ENCODE measurements at places on chromosomes 2 and 18.

DNA sequence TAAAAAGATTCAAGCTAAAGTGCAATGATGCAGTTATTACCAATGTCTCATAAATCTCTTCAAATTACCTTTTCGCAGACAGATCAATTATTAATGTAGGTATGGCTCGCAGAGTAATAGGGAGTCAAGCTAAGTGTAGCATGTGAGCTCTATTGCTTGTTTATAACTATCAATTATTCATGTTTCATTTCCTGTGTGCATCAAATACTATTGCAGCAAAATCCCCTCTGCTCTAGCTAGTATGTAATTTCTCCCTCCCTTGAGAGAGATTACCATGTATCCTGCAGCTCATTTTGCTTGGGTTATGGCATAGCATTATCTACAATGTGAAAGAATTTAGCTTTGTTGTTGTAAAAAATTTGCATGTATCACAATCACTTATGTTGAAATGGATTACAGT lies 65.6 kb upstream of the SCN1A start:
- DNase-seq: no peak

GRCh38 chr18:52344881-52345280 lies 4.9 kb downstream of the DCC start:
- no peak for DNase-seq

DNA sequence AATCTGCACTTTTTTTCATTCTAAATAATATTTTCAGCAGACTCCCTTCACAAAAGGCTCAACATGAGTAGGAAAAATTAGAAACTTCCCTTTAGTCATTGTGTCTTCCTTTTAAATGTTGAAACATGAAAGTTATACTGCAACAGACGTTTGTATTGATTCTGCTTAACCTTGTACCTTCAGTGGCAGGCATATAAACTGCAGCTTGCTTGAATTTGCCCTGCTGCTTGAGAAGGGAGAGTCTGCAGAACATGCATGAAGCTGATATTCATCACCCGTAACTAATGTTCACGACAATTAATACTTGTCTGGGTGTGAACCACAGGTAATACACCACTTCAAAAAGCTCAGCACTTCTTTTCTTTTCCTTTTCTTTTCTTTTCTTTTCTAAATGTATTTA lies 294.7 kb upstream of the LRP1B start:
- no peak for DNase-seq

GRCh38 chr2:99770876-99771275 lies 281.1 kb upstream of the REV1 start:
- no peak for DNase-seq

DNA sequence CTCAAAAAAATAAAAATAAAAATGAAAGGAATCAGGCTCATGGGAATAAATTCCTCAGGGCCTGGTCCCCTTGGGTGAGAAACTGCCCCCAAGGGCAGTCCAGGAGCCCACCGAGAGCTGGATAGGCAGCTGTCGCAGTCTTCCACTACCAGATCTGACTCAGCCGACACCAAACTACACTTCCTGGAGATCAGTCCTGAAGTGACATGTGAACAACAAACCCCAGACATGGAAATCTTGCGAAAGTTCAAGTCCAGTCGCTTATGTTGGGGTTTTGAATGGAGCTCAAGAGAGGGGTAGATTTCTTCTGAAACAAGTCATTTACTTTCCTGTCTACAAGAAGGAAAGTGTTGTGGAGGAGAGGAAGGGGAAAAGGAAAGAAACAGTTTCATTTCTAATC lies 12.9 kb downstream of the ADCY3 start:
- DNase-seq: no peak

- no peak for DNase-seq
Observed at GRCh38 chr2:173868406-173868805, 96.8 kb downstream of the SP3 start.

DNA sequence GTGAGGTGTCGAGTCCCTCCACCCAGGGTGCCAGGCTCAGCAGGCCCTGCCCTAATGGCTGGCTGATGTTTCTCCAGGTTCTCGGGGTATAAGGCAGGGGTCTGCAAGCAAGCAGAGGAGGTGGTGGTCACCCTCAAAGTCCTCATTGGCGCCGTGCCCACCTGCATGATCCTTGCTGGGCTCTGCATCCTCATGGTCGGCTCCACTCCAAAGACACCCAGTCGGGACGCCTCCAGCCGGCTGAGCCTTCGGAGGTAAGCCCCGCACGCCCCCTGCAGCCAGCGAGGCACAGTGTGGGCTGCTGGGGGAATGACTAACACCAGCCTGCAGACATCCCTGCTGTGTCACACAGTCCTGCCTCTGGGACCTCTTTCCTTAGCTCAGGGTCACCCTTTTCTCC lies 14.1 kb downstream of the MFSD2B start:
- peak; percentile 42 for DNase-seq

GRCh38 chr2:43898838-43899346 lies 60.1 kb downstream of the ABCG8 start:
- DNase-seq: no peak

- DNase-seq: no peak
Observed at GRCh38 chr2:221166292-221166691, 405.8 kb downstream of the EPHA4 start.

DNA sequence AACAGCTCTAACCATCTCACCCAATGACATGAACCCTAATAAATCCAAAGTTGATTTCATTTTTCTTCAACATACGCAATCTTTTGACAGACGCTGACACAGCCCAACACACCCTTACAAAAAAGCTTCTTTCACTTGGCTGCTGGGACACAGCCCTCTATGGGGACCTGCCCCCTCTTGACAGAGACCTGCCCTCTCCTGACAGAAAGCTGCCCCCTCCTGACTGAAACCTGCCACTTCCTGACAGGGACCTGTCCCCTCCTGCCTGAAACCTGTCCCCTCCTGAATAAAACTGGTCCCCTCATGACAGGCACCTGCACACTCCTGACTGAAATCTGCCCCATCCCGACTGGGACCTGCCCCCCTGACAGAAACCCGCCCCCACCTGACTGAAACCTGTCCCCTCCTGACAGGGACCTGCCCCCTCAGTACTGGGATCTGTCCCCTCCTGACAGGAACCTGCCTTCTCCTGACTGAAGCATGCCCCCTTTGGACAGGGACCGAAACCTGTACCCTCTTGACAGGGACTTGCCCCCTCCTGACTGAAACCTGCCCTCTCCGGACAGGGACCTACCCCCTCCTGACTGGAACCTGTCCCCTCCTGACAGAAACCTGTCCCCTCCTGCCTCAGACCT lies 87.9 kb downstream of the PXDN start:
- DNase-seq: peak; percentile 20

- DNase-seq: no peak
Observed at GRCh38 chr18:24246143-24246542, 107.3 kb downstream of the CABYR start.

DNA sequence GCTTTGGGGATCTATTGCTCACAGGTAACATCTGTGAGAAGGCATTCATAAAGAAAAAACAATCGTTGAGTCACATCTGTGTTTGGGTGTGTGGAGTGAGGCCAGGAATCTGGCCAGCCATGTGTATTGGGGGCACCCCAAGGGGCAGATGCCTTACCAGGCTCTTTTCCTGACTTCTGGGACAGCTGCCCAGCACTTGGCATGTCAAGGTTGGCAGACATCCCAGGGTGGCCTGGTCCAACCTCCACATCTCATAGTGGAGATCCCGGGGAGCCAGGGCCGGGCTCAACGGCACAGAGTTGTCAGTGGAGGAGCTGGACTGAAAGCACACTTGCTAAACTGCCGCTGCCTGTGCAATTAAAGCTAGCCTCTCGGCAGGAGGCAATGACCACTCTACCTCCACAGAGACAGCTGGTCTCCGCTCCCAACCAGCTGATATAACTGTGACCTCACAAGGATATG lies 75.3 kb upstream of the MGAT4A start:
- DNase-seq: no peak

DNA sequence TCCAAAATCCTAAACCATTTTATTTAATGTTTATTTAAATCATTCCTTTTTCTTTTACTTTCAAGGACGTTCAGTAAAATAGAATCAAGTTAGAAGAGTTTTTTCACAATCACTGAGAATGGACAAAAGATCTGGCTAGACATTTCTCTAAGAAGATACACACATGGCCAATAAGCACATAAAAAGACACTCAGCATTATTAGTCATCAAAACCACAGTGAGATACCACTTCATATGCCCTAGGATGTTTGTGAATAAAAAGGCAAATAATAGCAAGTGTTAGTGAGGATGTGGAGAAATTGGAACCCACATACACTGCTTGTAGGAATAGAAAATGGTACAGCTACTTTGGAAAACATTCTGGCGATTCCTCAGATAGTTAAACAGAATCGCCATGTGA lies 76.1 kb downstream of the RHBDD1 start:
- DNase-seq: peak; percentile 63

GRCh38 chr2:182585430-182585829 lies 130.6 kb upstream of the DNAJC10 start:
- DNase-seq: no peak

DNA sequence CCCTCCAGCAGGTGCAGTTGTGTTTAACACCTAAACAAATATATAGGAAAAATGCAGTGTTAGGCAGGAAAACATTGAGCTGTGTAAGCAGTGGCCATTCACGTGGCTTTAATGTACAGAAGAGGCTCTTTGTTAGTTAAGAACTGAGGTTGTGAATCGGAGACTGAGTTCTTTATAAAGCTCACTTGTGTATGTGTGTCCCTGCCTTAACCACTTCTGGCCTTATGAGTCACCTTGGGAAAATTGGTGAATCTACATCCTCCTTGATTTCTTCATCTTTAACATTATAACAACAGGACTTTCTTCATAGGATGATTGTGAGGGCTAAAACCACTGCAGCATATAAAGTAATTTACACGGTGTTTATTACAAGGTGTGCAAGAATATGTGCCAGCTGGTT lies 188.4 kb upstream of the TPO start:
- DNase-seq: peak; percentile 25

DNA sequence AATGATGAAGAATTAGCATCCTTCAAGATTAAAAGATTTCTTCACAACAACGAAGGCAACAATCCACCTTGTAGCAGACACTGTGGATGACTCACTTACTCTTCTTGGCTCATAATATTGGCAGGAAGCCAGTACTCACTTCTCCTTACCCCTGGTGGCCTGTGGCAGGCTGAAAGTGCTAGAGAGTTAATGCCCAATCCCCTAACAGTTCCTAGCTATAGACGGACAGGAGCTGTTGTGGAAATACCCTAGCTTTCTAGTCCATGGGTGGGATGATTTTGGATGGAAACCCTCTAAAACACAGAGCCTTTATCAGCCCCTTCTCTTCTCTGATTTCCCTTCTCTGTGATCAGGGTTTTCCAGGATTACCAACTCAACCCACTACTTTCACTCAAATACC lies 128.6 kb upstream of the NYAP2 start:
- DNase-seq: peak; percentile 66

GRCh38 chr2:58930537-58930936 lies 689.4 kb upstream of the FANCL start:
- DNase-seq: peak; percentile 61

DNA sequence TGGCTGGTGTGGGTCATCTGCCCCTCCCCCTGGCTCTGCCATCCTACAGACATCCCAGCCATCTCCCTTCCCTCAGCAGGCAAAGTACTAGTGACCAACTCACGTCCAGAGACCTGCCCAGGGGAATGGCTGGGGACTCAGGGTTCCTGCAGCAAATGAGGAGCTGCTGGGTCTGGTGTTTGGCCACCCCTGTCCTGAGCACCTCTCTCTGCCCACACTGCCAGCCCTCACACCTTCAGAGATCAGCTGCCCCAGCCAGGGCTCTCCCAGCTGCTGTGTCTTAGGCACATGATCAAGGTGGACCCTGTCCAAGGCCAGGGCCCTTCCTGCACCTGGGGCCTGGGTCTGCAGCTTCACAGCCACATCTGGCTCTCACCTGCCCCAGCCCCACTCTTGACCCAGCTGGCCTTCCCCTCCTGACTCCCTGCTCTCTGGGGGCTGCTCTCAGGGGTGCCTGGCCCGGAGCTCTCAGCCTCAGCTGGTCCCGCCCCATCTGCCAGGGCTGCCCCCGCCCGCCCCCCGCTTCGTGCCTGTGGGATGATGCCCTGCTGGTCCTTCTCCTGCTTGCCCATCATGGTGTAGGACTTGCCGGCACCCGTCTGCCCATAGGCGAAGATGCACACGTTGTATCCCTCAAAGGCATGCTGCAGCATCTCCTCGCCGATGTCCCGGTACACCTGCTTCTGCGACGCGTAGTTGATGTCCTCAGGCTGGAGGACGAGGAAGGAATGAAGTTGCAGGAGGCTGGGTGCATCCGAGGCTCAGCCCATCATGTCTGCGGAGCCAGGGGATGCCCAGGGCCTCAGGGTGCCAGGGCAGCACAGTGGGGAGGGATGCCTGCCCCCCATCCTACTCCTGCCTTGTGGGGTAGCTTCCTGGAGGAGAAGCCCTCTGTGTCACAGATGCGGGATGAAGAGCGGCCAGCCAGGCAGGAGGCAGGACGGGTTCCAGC lies 32.2 kb downstream of the KIF1A start:
- no peak for DNase-seq

GRCh38 chr18:45548614-45549013 lies 66.7 kb upstream of the SLC14A2 start:
- DNase-seq: no peak

- no peak for DNase-seq
Observed at GRCh38 chr2:12948961-12949353, 232.2 kb downstream of the TRIB2 start.

DNA sequence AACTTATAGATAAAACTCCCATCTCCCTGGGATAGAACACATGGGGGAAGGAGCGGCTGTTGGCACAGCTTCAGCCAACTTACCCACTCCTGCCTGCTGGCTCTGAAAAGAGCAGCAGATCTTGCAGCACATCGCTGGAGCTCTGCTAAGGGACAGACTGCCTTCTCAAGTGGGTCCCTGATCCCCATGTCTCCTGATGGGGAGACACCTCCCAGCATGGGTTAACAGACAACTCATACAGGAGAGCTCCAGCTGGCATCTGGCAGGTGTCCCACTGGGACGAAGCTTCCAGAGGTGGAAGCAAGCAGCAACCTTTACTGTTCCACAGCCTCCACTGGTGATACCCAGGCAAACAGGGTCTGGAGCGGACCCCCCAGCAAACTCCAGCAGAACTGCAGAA lies 673.3 kb downstream of the NRXN1 start:
- DNase-seq: no peak

DNA sequence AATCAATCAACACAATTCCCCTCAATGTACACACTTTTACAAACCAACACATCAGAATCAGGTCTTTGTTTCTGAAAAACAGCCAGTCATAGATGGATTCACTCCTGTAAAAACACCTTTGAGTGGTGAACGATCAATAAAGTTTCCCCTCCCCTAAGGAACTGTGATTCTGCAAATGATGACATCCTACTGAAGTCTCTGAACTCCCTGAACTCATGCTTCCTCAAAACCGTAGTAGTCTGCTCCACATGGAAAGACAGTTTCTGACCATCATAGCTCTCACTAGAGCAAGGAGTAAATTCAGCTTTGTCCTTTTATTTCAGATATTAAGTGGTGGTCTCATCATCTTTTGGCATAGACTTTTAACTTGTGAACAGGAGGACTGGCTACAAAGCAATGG lies 43.5 kb upstream of the ACTR3 start:
- no peak for DNase-seq

DNA sequence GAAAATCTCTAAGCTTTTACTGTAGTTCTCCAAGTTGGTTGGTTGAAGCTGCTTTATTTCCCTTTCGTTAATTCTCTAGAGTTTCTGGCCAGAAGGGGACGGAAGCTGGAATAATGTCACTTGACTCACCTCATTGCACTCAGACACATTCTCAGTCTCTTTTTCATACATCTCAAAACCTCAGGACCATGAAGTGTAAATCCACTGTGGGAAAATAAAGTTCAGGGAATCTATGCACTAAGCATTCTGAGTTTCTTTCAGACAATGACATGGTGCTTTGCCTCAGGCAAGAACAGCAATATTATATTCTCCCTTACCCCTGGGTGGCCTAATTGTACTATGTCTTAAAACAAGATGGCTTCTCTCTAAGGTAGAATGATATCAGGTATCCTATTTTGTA lies 167.8 kb downstream of the PRPF40A start:
- peak; percentile 20 for DNase-seq
